Fibroblast of pulmonary artery (primary cell): ENCODE measurements at places on chromosomes 13 and 19.

GRCh38 chr13:48531416-48532255, 1.2 kb downstream of the RCBTB2 start:
- DNase-seq, result no peak

GRCh38 chr19:2628597-2628996, 73.9 kb downstream of the GNG7 start:
- no peak for DNase-seq

DNA sequence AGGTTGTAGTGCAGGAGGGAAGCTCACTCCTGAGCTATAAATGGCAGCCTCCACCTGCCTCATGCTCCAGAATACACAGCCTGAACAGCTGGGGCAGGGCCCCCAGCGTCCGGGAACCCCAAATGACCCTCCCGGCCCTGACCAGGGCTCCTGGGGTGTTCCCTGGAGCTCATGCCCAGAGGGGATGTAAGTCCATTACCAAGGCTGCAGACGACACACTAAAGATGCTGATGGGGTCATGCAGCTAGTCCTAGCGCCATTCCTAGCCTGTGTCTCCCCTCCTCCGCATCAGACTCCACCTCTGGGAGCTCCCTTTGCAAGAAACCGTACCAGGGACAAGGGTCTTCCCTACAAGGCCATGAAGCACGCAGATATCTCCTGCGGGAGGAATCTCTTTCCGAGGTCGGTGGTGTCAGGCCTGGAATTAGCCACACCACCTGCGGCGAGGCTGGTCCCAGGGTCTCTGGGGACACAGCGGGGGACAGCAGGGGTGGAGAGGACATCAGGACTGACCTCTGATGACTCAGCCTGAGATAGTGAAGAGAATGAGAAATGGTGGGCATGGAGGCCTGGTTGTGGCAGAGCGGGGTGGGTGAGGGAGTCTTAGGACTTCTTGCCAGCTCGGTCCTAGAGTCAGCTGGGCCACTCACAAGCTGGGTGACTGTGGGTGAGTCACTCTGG, 11.9 kb upstream of the TPM4 start:
- no peak for DNase-seq

DNA sequence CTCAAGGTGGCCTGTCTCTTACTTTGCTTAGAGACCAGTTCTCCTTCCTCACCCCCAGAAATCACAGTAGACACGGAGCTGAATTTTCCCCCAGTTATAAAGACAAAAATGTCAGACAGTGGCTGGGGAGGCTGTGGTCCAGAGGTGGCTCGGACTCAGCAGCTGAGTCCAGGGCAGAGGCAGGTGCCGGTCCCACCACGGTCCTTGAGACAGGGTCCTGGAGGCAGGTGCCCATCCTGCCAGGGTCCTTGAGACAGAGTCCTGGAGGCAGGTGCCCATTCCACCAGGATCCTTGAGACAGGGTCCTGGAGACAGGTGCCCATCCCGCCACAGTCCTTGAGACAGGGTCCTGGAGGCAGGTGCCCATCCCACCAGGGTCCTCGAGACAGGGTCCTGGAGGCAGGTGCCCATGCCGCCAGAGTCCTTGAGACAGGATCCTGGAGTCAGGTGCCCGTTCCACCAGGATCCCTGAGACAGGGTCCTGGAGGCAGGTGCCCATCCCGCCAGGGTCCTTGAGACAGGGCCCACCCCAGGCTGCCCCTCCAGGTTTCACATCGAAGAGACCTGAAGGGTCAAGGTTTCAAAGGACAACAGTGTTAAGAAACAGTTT, 23.1 kb downstream of the PEPD start:
- DNase-seq, result no peak
